NAMALWA (cell line): ENCODE measurements at places on chromosomes 6 and 20.

DNA sequence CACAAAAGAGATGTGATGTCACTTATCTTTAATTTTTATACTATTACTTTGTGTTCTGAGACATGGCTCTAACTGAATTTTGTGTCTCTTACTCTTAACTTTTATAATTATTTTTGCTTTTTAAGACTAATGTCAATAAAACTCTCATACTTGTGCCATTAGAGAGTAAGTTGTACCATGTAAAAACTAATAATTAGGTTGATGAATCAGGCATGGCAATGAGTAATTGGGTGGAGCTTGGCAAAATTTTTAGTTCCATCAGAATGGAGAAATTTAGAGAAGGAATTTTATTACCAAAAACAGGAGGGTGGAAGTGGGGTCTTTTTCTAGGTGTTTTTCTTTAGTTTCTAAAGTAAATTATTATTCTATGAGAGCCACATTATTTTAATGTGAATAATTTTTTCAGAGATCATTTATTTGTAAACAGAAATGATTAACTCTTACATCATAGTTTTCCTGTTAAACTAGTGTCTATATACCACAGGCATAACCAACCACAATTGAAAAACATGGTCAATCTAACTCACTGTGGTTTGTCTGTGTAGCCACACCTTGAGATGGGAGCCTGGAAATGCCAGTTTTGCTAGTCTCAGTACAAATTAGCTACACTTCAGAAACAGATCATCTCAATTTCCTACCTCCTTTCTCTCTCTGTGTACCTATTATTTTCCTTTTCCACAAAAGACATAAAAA is 51.8 kb downstream of the ELOVL4 start:
- no peak for DNase-seq

DNA sequence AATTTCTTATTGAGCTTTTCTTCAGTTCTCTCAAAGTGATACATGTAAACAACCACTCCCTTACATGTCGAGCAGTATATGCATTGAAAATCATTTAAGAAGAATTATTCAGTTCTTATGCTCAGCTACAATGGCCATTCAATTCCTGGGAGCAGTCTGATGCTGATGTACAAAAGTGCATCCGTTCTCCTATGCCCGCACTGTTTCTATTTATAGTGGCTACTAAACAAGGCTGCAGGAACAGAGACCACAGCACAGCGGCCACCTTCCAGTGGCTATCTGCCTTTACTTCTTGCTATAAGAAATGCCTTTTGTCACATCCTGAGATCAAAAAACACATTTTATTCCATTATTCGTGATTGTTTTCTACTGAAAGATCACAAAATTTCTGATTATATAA is 82.2 kb downstream of the FHL5 start:
- no peak for DNase-seq

DNA sequence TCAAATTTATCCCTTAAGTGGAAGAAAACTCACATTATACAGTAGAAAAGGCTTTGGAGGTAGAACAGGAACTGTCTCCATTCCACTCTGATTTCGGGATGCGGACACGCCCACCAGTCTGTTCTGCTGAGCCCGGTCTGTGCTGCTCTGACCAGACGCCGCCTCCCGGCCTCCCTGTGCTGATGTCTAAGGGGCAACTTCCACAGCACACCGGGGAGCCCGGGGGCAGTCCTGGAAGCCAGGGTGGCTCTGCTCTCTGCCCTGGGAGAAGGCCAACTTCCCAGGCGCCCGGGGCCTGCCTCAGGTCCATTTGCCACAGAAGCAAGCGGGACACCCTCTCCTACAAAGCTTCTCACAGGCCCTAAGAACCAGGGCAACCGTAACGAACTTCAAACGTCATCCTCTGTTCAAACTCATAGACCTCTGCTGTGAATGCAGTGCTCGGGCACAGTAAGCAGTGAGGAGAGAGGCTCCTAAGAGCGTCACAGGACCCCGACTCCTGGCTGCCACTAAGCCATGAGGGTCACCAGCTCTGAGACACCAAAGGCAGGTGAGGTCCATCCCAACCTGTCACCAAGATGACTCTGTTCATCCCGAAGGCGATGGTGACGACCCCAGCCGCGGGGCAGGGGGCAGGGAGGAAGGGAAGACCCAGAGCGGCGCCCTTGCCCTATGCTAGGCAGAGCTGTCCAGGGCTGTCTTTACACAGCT is 5.6 kb downstream of the TAF4 start:
- no peak for DNase-seq

DNA sequence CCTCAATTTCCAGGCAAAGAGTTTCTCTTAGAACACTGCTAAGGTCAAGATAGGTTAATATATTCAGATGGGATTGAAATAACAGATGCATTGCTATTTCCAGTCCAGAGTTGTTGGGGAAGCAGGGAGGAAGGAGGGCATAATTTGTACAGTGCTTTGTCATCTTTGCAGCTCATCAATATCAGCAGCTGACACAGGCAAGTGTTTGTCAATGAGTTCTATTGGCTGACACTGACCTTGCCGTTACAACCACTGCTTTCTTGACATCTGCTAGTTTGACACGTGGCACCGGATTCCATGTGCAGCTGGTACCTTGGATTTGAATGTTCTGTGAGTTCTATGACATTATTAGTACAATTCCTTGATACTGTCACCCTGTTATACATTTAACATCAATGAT is 28.0 kb upstream of the MLIP start:
- DNase-seq, result no peak

- DNase-seq, result no peak
Measured at GRCh38 chr6:41523915-41524633, 22.1 kb upstream of the FOXP4 start.

GRCh38 chr20:62477669-62478455 is 2.1 kb upstream of the GATA5 start:
- DNase-seq, result no peak

DNA sequence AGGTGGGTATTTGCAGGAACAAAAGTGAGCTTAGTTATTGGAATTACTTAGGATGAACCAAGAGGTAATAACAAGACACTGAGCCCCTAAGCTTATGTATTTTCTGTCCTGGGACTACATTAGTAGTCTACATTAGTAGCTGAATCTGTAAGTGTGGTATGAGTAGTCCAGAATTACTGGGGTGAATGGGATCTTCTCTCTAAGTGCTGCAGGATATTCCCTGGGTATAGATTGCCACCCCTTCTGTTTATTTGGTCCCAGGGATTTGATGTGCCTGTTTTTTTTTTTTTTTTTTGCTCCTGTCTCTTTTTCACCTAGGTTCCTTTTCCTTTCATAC is 5.9 kb downstream of the CD2AP start:
- no peak for DNase-seq

- DNase-seq, result peak; percentile 86
Measured at GRCh38 chr6:69796073-69796641, 653 bp downstream of the LMBRD1 start.

GRCh38 chr6:156844089-156844488 is 66.9 kb downstream of the ARID1B start:
- DNase-seq, result no peak

DNA sequence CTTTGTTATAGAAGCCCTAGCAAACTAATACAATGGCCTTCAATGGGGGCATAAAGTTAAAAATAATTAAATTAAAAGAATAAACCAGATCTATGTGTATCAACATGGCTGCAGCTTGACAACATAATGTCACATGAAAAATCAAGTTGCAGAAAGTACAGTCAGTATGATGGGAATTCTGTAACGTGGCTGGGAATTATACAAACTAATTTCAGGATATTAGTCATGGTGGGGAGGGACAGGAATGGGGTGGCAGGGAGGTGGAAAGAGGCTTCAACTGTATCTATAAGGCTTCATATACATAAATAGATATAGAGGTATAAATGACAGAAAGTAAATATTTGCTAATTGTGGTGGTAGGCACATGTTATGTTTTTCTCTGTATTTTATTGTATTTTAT is 107.1 kb downstream of the UNC5CL start:
- DNase-seq, result no peak

- peak; percentile 88 for DNase-seq
Measured at GRCh38 chr6:44338228-44339122, 4.0 kb upstream of the SPATS1 start.

GRCh38 chr20:11989018-11989771 is 71.5 kb downstream of the BTBD3 start:
- DNase-seq, result no peak

DNA sequence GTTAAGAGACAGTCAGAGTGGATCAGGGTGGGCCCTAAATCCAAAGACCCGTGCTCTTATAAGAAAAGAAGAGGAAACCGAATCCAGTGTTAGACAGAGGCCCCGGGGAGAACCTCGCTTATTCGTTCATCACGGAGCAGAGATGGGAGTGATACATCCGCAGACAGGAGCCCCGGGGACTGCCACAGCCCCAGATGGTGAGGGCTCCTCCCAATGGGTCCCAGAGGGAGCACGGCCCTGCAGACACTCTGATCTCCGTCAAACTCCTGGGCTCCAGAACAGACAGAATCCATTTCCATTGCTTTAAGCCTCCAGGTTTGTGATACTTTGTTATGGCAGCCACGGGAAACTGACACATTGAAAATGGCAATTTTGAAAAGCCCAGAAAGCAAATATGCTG is 47.0 kb downstream of the CDH4 start:
- no peak for DNase-seq

DNA sequence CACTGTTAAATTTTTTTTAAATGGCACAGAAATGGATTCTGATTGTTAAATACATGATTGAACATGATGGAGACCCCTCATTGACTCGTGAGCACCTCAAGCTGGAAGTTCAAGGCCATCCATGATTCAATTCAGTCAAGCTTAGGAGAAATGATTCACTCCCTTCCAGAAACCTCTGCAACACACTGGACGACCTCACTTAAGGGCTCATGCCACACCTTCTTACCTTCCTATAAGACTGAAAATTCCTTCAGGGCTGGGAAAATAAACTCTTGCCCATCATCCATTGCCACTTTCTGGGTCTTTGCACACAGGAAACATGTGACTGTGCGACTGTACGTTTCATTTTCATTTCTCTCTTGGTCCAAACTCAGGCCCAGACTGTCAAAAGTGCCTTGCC is 196.4 kb downstream of the TBXT start:
- no peak for DNase-seq

DNA sequence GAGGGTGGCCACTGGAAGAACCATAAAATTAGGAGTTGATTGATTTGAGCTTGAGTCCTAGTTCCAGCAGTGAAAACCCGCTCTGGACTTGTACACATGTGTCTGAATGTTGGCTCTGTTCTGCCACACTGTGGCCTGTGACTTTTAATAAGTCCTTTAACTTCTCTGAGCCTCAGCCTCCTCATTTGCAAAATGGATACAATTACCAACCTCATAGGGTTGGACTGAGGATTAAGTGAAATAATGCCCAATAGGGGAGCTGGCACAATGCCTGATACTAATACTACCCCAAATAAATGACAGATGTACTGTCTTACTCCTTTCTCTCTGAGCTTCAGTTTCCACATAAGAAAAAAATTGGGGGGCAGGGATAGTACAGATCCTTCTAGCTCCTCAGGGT is 92.6 kb upstream of the RIPOR2 start:
- no peak for DNase-seq

GRCh38 chr20:58026361-58026760 is 202.1 kb downstream of the ANKRD60 start:
- DNase-seq, result no peak

DNA sequence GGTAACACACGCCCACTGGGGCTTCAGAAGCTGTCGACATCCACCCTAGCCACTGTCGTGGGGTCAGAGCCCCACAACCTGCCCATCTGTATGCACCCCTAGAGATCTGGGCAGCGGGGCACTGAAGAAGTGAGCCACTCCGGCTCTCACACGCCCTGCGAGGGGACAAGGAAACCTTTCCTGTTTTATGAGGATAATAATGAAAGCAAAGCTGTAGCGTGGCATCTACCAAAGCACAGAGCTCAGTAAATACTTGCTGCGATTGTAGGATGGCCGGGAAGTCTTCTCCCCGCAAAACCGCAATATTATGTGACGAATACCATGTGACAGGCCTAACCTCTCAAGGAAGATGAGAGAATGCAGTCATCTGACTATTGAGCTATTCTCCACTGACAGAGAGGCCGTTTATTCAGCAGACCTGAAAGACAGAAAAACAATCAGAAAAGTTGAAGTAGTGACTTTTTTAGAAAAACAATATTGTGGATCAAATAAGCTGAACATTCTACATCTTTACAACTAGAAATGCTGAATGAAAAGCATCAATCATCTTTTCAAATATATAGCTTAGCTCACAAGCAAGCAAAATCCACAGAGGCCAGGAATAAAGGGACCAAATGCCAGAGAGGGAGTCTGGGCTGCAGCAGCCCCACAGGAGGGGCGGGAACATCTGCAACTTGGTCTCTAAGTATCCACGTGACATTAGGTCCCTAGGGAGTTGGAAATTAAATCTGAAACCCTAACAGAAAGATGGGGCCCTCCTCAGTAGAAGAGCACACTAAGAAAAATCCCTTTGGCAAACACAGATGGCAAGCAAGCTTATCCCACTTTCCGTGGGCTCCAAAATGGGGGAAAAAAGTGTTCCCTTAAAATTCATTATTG is 207.8 kb downstream of the TTLL2 start:
- no peak for DNase-seq

- peak; percentile 46 for DNase-seq
Measured at GRCh38 chr6:25342802-25343201, 63.6 kb downstream of the CARMIL1 start.

DNA sequence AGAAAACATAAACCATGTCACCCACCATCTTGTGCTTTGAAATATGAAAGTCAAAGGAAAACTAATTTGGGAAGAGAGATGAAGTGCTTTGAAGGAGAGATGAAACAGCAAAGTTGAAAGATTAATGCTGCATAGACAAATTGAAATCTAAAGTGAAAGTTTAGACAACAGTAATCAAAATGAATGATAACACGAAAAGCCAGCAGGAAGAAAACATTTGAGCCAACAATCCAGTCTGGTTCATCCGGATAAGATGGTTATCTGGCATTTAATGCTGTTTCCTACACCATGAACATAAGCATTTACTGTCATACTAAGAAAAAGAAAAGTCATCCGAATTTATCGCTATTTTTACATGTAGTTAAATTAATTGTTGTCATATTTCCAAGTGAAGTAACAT is 595 bp downstream of the HAO1 start:
- no peak for DNase-seq

DNA sequence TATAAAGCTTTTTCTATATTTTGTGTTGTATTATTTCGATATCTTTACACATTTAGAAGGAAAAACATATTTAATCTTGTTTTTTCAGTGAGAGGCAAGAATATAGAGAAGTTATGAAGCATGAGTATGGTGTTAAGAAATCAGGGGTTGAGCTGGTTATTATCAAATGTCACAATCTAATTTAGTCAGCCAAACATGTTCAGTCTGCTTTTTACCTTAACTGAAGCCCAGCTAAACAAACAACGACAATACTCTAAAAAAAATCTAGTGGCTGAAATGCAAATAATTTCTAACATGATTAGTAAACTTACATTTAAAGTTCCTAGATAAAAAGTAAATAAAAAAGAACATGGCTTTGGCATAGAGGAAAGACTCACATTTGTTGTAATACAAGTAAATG is 433.8 kb upstream of the NRSN1 start:
- no peak for DNase-seq

GRCh38 chr20:50826121-50826520 is 31.3 kb downstream of the BCAS4 start:
- DNase-seq, result no peak

GRCh38 chr6:22001396-22002027 is 295.3 kb downstream of the PRL start:
- DNase-seq, result no peak

- DNase-seq, result no peak
Measured at GRCh38 chr6:166027761-166028160, 139.9 kb downstream of the TBXT start.
